Osteocyte (in vitro differentiated cells): ENCODE measurements at places on chromosomes 7 and 10. TPM values are rescaled to one million over a fixed set of nuclear protein-coding genes. Genes with fewer than 3 reads are reported as not detected.

GSTO2 gene
- total RNA-seq, result 0.31 and 0.54 TPM in 2 replicates

GIMAP4 gene
- not detected in 2 replicates for total RNA-seq

NRCAM gene
- 78.3 and 81.8 TPM in 2 replicates for total RNA-seq

GPER1 gene
- total RNA-seq, result 2.5 and 3.0 TPM in 2 replicates

ZNF3 gene
- total RNA-seq, result 35.4 and 39.2 TPM in 2 replicates

UNC5B gene
- 13.0 and 13.1 TPM in 2 replicates for total RNA-seq

ELFN1 gene
- 0.62 and 0.73 TPM in 2 replicates for total RNA-seq

FRMD4A gene
- 236 and 267 TPM in 2 replicates for total RNA-seq

GPR15LG gene
- total RNA-seq, result not detected in 2 replicates

DNA sequence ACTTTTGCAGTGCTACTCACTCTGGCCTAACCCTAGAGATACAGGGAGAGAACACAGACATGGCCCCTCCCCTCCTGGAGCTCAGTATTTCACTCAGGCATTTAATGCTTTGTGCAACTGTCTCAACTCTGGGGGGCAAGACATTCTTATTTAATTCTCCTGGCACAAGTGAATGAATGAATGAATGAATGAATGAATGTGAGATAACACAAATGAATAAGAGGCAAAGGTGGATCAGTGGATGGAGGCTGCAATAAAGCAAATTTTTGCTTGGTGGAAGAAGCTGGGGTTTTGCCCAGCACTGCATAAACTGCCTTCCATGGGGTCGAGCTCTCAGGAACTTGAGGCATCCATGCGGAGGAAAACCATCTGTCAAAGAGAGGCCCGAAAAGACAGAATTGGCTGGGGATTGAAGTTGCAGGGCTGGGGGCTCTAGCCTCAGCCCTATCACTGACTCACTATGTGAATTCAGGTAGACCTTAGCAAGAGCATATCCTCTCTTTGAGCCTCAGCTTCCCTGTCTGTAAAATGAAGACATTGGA lies 441.4 kb upstream of the ZMIZ1 start:
- peak; percentile 38 for DNase-seq

DNA sequence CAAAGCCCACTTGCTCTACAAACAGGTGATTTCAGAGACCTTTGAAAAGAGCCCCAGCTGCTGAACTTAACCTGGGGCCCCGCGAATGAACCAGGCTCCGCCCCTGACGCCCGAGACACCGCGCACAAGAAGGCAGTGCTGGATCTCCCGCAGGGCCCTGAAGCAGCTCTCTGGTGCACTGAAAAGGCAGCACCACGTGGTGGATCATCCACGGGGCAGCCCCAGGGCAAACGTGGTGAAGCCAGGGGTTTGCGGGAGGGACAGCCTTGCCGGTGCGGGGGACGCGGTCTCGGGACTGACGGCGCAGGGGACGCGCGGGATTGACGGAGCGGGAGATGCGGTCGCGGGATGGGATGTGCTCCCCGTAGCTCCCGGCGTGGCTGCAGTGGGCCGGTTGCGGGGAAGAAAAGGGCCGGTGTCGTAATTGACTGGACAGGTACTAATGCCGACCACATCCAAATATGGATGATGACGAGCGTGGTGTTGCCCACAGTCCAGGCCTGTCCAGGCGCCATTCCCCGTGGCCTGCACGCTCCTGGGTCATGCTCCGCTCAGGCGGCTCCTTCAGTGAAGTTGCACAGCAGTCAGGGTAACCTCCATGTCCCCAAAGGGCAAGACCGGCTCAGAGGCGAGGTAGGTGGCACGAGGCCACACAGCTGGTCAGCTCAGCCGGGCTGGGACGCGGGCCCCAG lies 421.1 kb downstream of the DNAJB6 start:
- DNase-seq, result no peak

DNA sequence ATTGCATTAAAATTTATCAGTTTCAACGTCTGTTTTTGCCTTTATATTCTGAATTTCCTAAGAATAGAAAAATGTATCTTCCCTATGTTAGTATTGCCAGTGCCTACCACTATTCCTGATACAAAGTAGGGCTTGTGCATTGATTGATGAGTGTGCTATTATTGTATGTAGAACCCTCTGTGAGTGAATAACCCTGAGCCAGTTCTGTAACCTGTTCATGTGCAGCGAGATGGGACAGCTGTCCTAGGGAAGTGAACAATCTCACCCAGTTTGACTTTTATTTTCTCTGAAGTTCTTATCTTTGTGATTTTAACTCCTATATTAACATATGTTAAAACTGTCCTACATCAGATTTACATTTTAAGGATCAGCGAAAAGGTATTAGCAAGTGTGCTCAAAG lies 178.4 kb upstream of the ADO start:
- DNase-seq, result no peak

DNA sequence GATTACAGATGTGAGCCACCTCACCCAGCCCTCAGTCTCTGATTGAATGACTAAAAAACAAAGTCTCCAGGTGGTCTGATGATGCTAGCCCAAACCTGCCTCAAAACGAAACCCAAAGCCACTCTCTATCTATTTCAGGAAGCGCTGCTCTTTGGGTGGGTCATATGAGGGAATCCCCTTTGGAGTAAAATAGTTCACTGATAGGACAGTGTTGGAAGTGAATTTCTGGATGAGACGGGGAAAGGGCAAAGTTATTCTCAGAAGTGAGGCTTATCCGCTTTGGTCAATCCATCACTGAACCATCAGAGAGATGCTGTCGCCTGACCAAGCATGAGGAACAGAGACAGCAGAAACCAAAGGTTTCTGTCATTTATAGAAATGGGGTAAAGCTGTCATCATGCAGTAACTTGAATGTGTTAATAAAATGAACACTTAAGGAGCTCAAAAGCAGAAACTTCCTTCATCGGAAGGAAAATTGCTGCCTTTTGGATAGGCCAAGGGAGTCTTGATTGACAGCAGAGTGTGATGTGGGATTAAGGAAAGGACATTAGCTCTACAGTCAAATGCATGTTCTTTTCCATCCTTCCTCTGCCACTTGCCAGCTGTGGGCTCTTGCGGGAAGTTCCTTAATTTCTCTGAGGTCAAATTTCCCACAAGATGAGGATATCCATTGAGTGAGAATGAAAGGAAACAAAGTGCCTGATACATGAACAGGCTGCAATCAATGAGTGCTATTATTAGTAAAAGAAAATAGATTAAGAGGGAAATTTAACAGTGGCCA lies 64.9 kb upstream of the C1QL3 start:
- DNase-seq, result no peak

DNA sequence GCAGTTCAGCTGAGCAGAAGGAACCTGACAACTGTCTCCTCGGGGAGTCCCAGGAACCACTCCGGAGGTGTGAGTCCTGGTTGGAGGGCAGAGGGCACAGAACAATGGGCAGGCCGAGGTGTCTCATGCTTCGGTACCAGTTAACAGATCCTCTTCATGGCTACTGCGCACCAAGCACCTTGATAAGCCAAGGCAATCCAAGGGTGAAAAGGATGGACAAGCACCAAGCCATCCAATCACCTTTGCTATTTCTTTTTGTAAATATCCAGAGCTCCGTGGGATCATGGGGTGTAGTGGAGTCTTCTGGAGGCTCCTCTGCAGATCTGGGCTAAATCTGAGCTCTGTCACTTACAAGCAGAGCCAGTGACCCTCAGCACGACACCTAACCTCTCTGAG lies 233.5 kb downstream of the WDR11 start:
- no peak for DNase-seq

- no peak for DNase-seq
Observed at GRCh38 chr7:39433550-39433949, 132.7 kb upstream of the YAE1 start.

DNA sequence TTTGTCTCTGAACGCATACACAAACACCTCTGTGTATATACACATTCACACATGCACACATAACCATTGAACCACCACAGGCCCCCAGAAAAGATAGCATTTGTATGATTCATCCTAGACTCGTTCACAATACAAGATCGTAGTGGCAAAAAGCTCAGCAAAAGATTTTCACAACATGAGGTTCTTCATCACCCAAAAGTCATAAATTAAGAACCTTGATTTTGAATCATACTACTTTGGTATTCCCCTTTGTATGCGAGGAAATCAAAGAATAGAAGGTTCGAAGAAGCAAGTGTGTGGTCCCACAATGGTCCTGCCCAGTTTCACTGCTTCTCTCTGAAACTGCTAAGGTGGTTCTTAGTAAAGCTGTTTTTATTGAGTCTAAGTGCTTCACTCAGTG lies 200.7 kb downstream of the CELF2 start:
- DNase-seq, result no peak

DNA sequence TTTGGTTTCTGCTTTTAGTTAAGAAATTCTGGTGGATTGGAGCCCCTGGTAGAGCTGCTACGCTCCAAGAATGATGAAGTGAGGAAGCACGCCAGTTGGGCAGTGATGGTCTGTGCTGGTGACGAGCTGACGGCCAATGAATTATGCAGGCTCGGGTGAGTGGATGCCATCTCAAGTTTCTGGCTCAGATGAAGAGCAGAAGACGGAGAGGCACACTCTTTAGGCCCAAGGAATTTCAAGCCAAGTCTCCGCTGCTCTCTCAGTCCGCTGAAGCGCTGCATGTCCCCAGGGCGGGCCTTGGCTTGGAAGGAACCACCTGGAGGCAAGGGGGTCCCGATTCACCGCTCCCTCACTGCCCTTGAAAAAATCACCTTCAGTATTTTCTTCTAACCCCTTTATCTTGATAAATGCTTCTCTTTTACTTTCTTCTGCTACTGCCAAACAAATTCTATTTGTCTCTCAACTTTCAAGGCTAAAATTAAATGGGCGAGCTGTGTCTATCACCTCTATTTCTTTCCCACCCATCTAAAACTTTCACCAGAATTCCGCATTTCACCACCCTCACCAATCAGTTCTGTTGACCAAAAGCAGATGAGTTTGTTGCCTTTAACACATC lies 74.2 kb downstream of the ARMC3 start:
- DNase-seq, result no peak

GRCh38 chr7:139362302-139362701 lies 2.6 kb downstream of the LUC7L2 start:
- no peak for DNase-seq

GRCh38 chr7:133703547-133703946 lies 423.6 kb upstream of the LRGUK start:
- no peak for DNase-seq

- no peak for DNase-seq
Observed at GRCh38 chr7:22278660-22279059, 78.3 kb downstream of the RAPGEF5 start.

GRCh38 chr7:136290351-136290750 lies 313.2 kb upstream of the MTPN start:
- DNase-seq, result no peak

- DNase-seq, result no peak
Observed at GRCh38 chr7:105886776-105887175, 10.4 kb upstream of the ATXN7L1 start.

- DNase-seq, result no peak
Observed at GRCh38 chr10:94178475-94179253, 184.1 kb downstream of the NOC3L start.

GRCh38 chr10:118571123-118571522 lies 24.3 kb downstream of the PRLHR start:
- DNase-seq, result peak; percentile 42

GRCh38 chr7:116672596-116673456 lies 830 bp downstream of the MET start:
- no peak for DNase-seq

DNA sequence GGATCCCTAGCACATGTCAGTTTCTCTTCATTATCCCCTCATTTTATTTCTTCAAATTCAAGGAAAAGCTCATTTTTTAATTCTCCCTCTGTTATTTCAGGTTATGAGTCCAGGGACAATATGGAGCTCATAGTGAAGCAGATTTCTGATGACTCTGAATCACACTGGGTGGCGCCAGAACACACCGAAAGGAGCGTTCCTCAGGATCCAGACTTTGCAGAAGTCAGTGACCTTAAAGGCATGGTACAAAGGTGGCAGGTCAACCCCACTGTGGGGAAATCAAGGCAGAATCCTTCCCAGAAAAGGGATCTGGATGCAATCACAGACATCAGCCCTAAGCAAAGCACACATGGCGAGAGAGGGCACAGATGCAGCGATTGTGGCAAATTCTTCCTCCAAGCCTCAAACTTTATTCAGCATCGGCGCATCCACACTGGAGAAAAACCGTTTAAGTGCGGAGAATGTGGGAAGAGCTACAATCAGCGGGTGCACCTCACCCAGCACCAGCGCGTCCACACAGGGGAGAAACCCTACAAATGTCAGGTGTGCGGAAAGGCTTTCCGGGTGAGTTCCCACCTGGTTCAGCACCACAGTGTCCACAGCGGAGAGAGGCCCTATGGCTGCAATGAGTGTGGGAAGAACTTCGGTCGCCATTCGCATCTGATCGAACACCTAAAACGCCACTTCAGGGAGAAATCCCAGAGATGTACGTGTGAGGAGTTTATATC lies 21.4 kb downstream of the ZKSCAN5 start:
- DNase-seq, result no peak

DNA sequence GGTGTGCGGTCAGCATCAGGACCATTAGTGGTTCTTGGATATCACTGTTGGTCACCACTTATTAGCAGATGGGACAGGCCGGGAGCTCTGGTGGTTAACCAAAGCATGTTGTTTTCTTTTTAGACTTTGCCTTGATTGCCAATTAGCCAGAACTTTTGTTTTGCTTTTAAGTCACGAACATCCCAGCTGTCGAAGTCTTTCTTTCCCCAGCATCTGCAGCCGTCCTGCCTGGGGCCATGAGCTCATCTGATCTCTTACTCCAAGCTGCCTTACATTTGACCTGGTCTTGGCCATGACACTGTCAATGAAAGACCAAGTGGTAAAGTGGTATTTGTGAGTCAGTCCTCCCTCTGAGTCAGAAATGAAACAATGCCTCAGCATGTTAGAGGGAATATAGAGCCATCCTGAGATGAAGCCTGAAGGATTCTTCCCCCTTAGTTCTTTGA lies 53.9 kb upstream of the CREB5 start:
- DNase-seq, result no peak

GRCh38 chr10:91220954-91221675 lies 652 bp downstream of the PCGF5 start:
- DNase-seq, result no peak

GRCh38 chr10:22927166-22927565 lies 687 bp upstream of the ARMC3 start:
- DNase-seq, result no peak

- no peak for DNase-seq
Observed at GRCh38 chr7:129723679-129724078, 112.2 kb downstream of the NRF1 start.

DNA sequence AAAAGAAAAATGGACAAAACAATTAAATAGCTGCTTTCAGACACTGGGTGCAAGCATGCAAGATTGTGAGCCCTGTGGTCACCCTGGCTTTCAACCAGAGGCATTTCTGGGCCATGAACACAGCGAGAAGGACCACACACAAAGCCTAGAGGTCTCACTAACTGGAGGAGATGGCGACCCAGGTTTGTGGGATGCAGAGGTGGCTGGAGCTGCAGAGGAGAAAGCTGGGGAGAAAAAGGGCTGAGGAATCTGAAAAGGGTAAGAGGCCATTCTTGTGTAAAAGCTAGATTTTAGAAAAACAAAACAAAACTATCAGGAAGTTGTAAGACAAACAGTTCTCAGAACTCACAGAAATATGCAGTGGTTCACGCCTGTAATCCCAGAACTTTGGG lies 30.1 kb upstream of the PTPRN2 start:
- no peak for DNase-seq

GRCh38 chr7:19121977-19122588 lies 4.6 kb upstream of the TWIST1 start:
- no peak for DNase-seq

GRCh38 chr7:130960208-130960988 lies 226.4 kb upstream of the KLF14 start:
- DNase-seq, result no peak
